Vagina (tissue), 2 donors: ENCODE measurements at places on chromosomes 3 and 15.

GRCh38 chr15:33844597-33844996 lies 123.7 kb upstream of the CHRM5 start:
- no peak for DNase-seq

DNA sequence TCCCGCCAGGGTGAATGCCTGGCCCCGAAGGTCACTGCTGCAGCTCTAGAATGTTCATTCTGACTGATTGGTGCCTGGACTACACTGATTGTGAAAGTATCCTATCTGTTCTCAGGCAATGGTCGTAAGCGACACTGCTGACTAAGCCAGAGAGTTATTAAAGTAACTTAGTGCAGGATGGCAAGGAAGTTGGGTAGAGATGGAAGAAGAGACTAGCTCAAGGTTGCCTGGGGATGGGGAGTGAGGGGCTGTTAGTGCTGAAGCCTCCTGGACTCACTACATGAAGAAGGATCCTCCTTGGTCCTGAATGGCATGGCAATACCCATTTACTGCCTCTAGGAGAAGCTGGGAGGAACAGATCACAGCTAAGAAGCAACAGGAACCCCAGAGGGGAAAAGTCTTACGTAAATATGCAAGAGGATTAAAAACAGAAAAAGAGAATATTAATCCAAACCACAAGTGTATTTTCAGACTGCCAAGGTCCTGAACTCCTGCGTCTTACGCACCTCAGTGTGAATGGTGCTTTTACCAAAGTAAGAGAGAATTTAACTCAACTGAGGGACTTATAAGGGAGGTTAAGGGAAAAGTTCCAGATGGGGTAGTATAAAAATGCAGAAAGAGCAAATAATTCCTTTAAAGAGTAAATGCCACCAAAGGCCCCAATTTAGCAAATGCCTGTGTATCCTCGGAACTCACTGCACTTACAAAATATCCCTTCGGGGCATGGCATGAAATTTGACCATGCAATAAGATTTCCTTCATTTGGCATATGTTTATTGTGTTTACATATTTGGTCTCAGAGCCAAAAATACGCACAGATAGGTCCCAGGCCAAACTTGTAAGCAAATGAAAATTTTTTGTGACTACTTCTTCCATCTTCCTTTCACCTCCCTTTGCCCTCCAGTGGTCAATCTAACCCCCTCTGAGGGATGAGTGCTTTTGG lies 64.0 kb upstream of the DGKG start:
- DNase-seq, result no peak

DNA sequence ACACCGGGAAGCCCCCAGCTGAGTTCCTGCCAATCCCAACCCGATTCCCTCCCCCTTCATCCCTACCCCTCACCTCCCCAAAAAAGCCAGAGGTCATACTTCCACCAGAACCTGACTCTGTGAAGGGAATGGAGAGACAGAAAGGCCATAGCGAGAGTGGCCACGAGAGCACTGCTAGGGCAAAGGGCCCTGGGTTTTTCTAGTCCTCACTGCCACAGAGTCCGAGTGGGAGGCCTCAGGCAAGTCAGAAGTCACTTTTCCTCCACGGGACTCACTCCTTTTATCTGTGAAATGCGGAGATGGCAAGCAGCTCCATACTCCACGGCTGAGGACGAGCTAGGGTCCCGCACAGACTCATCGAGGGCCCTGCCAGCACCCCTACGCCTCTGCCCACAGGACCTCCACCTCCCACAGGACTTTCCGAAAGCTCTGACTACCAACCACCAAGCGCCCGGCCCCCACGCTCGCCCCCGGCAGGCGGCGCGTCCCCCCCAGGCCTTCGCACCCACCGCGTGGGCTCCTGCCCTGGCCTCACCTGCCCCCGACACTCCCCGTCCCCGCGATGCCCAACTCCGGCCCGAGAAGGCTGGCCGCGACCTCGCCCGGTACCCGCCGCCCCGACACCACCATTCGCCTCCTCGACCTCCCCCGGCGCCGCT lies 792 bp downstream of the ATP13A3 start:
- DNase-seq, result no peak

DNA sequence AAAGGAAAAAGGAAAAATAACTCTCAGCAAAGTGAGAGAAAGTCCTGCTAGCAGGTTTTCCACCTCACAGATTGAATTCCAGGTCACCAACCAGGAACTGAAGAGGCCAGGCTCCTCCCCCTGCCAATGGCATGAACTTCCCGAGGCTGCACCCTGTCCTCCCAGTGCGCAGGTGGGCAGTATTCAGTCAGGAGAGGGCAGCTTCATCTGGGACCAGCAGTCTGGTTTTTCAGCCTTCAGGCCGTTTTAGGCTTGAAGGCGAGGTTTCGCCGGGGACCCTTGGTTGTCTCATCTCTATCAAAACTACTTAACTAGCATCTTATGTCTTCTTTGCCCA lies 41.2 kb downstream of the TRAT1 start:
- DNase-seq, result no peak

- no peak for DNase-seq
Measured at GRCh38 chr3:188262913-188263683, 109.1 kb downstream of the LPP start.

- DNase-seq, result no peak
Measured at GRCh38 chr3:171748064-171748924, 62.0 kb downstream of the PLD1 start.

GRCh38 chr3:171615686-171616085 lies 155.5 kb upstream of the TNIK start:
- no peak for DNase-seq

- DNase-seq, result no peak
Measured at GRCh38 chr3:41352510-41352909, 153.2 kb downstream of the CTNNB1 start.

GRCh38 chr15:100668348-100668745 lies 66.0 kb downstream of the ASB7 start:
- no peak for DNase-seq

DNA sequence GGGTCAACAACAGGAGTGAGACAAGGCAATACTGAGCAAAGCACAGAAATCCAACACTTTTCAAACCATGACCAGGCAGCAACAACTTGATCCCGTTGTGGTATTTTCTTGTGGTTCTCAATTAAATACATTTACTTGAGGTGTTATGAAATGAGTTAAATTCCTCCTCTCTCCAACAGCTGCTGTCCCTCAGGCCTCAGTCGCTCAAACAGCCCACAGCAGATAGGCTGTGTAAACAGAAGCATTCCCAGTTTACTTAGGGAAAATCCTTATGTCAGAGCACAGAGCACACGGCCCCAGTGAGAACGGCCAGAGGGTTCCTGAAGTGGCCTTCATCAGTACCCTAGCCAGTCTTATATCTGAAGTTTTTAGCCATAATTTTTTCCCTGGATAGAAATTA lies 359.9 kb downstream of the AGBL1 start:
- no peak for DNase-seq

DNA sequence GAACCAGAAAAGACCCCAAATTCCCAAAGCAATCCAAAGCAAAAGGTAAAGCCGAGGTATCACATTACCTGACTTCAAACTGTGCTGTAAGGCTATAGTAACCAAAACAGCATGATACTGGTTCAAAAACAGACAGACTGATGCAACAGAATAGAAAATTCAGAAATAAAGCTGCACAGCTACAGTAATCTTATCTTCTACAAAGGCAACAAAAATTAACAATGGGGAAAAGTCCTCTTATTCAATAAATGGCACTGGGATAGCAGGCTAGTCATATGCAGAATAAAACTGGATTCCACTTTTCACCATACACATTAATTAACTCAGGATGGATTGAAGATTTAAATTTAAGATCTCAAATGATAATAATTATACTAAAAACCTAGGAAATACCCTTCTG lies 392.6 kb upstream of the CBLB start:
- no peak for DNase-seq

- DNase-seq, result no peak
Measured at GRCh38 chr15:44261007-44261706, 27.4 kb upstream of the GOLM2 start.

GRCh38 chr15:63384906-63385305 lies 3.3 kb upstream of the CA12 start:
- no peak for DNase-seq

DNA sequence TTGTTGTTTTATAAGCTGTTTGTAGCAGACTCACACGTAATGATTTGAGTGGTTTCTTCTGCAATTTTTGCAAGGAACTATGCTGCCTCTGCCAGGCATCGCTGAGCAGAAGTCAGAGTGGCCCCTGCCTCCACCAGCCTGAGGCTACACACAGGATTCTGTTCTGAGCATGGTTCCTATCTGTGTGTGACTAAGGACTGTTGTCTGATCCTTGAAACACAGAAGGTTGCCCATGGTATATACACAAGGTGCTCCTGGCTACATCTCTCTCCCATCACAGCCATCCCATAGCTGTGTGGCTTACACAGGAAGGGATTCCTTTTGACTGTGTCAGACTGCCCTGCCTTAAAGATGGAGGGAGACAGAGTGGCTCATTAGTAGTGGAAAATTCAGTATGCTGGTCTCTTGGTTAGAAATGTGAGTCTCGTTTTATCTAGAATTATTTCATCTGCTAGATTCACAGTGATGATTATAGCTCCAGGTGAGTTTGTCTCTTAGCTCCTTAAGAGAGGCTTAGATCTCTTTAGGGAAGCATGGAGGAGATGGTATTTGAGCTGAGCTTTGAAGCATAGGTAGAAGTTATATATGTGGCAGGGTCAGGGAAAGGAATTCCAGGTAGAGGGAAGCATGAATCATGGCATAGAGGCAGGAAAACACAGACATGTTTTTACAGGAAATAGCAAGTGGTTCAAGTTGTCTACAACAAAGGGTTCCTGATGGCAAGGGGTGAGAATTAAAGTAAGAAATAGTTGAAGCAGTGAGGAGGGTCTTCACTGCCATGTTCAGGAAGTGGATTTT lies 37.5 kb downstream of the SNAPC5 start:
- DNase-seq, result no peak

DNA sequence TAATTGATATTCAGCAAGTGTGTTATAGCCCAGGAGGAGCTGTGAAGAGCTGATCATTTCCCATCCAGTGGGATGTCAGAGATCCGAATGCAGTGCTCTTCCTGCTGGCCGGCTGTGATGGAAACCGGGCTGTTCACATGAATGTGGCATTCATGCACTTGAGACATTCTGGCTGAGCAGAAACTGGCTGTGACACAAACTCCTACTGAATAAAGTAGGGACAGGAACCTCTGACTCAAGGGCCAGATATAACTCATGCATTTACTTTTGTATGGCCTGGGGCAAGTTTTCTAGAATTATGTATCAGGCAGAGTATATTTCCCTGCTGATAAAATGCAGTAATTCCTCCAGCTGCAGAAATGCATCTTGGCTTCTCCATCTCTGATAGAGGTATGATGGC lies 83.4 kb upstream of the FAM3D start:
- DNase-seq, result no peak

DNA sequence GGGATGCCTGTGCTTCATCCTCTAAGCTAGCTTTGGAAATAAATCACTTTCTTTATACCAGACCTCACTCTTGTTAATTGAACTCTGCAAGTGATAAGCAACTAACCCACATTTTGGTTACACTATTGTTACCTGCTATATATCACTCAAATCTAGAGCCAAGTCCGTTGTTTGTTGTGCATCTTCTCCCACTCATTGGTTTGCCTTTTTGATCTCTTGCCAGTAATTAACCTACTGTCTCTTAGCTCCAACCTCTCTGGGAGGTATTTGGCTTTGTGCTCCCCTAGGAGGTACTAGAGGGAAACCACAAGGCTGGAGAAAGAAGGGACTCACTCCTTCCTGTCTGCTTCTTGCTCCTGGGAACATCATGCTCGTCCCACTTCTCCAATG lies 12.8 kb upstream of the CRBN start:
- no peak for DNase-seq

DNA sequence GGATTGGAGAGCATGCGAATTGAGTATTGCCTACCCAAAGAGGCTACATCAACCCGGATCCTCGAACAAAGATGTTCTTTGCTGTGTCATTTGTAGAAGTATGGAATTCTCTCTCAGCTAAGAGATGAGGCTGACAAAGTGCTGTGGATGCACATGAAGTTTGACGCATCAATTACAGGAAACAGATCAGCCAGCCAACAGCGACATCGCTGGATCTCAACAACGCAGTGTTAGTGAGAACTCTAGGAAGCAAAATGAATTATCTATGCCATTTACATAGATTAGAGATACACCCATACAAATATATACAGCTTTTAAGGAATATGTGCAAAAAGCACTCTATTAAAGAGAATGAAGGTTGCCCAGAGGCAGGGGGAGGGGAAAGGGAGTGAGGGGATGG lies 160.6 kb upstream of the RGMA start:
- no peak for DNase-seq
